ENCODE measurements at places on chromosomes 4 and X.

DNA sequence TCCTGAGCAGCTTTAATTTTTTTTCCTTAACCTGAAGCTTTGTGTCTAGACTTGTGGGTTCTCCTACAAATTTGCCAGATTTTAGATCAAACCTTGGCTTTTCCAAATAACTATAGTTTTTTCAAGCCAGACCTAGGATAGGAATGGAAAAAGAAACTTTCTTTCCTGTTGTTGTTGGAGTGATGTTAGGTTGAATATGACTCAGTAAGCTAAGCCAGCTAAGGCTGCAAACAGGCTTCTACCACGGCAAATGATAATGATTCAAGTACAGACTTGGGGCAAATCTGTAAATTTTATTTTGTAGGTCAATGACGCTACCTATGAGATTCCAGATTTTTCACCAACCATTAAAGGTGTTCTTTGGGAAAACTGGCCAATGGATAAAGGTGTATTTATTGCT is 45.6 kb downstream of the WDR19 start:
- no peak for DNase-seq

DNA sequence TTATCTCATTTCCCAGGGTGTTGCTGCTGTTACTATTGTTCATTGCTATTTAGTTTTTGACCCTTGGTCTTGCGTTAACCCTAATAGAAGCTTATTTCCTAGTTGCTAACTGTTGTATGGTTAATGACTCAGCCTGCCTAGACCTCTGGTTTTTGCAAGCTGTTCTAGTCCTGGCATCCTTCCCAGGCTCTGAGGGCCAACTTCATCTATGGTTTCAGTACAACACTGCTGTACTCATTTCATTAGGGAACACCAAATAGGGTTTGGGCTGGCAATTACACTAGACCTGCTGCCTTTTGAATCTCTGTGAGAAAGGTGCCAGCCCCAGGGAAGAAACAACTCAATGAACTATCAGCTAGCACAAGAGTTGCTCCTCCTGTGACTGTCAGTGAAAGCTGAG is 59.6 kb downstream of the DCX start:
- DNase-seq = no peak

- no peak for DNase-seq
Measured at GRCh38 chr4:48499551-48500066, 9.6 kb downstream of the ZAR1 start.

GRCh38 chr4:79466621-79467020 is 58.6 kb upstream of the GK2 start:
- DNase-seq = no peak

DNA sequence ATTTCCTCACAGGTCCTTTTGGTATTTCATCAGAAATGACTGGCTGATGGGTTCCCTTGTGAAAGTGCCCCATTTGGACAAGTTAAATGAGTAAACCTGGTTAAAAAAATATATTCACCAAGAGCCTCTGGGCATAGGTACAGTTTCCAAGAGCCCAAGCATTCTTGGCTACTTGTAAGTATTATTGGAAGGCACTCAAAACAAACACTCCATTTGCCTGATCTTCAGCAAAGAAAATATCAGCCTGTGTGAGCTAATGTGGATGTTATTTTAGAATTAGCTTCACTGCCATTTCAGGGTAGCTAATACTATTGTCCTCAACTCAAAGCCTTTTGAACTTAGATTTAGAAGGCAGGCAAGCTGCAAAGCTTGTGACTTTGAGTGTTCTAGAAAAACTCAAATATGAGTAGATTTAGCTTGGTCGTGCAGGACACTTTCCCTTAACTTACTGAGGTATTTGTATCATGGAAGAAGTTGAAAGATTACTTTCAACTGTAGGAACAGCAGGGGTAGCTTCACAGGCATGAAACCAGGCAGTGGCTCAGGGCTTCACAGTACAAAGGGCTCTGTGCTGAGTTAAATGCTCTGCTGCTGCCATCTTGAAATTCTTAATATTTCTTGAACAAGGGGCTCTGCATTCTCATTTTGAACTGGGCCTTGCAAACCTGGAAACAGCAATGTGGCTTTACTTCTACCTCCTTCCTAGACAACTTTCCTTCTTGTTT is 177.2 kb downstream of the AMELX start:
- DNase-seq = no peak

GRCh38 chr4:40185830-40186664 is 10.8 kb upstream of the RHOH start:
- no peak for DNase-seq

DNA sequence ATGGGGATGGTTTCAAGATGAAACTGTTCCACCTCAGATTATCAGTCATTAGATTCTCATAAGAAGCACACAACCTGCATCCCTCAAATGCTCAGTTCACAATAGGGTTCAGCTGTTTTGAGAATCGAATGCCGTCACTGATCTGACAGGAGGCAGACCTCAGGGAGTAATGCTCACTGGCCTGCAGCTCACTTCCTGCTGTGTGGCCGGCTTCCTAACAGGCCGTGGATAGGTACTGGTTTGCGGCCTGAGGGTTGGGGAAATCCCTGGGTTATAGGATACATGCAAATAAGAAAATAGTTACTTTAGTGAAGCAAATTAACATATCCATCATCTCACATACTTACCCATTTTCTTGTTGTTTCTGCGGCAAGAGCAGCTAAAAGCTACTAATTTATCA is 160.4 kb downstream of the MAD2L1 start:
- no peak for DNase-seq

DNA sequence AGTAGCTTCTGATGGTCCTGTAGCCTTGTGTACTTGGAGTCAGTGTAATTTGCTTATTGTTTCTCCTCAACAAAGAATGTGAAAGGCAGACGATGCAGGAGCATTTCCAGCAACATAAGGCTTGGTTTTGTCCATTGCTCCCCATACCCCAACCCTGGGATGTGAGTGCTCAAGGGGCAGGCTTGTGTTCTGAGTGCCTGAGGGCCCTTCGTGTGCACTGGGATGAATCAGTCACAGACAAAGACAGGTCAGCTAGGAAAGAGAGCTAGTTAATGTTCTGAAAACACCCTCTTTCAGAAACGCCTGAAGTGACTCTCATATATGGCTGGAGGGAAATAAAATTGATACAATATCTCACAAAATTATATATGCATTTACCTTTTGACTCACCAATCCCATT is 59.1 kb downstream of the PRPS1 start:
- DNase-seq = peak; percentile 30

- no peak for DNase-seq
Measured at GRCh38 chr4:38957893-38958292, 74.3 kb downstream of the TMEM156 start.

GRCh38 chr4:125397226-125397625 is 82.5 kb downstream of the FAT4 start:
- DNase-seq = no peak

DNA sequence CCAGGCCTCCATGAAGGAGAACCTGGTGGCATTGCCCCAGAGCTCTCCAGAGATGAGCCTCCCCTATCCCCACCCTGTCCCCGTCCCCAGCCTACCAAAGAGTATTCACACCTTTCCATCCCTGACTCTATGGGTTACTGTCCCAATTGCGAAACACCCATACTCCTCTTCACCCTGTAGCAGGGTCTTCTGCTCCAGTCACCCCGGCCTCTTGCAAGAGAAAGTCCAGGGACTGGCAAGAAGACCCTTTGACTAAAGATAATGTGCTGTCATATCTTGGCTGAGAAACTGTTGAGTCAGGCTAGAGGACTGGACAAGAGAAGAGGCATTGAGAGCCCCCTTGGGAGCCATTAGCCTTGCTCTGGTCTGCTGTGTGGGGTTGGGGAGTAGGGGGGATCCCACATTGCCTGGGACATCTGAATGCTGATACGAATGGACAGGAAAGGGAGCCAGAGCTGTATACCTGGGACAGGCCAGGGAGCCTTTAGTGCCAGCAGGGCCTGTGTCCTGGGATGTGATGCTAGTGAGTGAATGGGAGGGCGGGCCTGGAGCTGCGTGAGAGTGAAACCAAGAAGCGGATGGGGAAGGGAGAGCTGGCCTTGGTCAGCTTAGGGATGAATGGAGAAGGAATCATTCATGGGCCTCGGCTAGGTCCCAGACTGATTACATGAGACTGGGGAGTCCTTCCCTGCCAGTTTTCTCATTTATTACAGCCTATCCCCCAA is 27.1 kb downstream of the NALF2 start:
- DNase-seq = no peak

GRCh38 chr4:89753601-89754066 is 83.3 kb downstream of the SNCA start:
- no peak for DNase-seq

DNA sequence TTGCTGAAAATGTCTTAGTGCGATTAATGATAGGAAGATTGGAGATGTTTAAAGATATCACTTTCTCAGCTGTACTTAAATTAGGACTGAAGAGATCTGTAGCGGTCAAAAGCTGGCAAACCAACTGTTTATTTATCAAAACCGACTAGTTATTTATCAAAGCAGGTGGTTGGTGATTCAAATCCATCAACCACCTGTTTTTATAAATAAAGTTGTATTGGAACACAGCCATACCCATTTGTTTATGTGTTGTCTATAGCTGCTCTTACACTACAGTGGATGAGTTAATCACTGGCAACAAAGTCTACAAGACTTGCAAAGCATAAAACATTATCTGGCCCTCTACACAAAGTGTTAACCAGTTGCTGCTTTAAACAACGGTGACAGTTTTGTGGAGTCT is 76.8 kb downstream of the IL15 start:
- DNase-seq = no peak

GRCh38 chr4:153252122-153252521 is 47.9 kb downstream of the TRIM2 start:
- DNase-seq = no peak

- no peak for DNase-seq
Measured at GRCh38 chrX:148380650-148381561, 119.5 kb upstream of the AFF2 start.

- no peak for DNase-seq
Measured at GRCh38 chr4:118338981-118339765, 13.6 kb downstream of the PRSS12 start.

- no peak for DNase-seq
Measured at GRCh38 chrX:7170898-7171297, 22.9 kb upstream of the PUDP start.

DNA sequence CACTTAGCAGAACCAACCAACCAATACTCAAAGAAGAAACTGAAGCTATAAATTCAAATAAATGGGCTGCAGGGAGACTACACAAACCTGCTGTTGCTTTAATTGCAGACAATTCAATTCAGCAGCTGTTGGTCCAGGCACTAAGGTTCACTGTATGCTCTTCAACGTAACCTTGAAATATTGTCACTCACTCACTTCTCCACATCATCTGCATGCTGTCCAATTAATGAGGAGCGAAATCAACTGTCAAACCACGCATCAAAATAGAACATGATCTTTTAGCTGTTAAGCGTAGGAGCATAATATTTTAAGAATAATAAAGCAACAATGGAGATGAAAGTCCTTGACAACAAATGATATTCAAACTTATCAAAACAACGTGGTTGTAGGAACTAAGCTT is 17.0 kb downstream of the ENOX2 start:
- no peak for DNase-seq

DNA sequence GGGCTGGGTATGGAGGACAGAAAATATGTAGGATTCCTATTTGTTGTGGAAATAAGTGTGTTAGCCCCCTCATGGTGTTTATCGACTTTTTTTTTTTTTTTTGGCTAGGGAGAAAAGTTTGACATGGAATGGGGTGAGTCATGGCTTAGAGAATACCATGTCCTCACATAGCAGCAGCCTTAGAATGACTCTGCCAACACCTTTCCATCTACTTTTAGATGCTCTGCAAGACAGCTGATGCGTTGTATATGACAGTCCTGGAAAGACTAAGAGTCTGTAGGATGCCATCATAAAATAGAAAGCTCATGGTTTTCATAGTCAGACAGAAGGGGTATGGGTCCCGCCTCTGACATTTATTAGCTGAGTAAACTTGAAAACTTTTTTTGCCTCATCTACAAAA is 37.7 kb downstream of the MTTP start:
- no peak for DNase-seq

DNA sequence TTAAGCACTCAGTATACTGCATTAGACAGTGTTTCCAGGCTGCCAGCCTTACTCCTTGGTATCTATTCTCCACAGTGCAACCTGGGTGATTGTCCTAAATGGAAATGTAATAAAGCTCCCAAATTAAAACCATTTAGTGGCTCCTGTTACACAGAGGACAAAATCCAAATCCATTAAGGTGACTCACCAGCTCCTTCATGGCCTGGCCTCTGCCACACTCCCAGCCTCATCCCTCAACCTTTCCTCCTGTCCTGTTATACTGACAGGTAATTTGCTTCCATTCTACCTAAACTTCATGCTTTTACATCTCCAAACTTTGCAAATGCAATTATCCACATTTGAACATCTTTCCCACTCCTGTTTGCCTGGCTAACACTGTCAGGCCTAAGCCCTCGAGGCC is 140.3 kb downstream of the INPP4B start:
- no peak for DNase-seq

GRCh38 chrX:84216406-84216805 is 28.4 kb upstream of the RPS6KA6 start:
- no peak for DNase-seq

- DNase-seq = no peak
Measured at GRCh38 chr4:48331577-48332330, 9.6 kb upstream of the SLAIN2 start.

DNA sequence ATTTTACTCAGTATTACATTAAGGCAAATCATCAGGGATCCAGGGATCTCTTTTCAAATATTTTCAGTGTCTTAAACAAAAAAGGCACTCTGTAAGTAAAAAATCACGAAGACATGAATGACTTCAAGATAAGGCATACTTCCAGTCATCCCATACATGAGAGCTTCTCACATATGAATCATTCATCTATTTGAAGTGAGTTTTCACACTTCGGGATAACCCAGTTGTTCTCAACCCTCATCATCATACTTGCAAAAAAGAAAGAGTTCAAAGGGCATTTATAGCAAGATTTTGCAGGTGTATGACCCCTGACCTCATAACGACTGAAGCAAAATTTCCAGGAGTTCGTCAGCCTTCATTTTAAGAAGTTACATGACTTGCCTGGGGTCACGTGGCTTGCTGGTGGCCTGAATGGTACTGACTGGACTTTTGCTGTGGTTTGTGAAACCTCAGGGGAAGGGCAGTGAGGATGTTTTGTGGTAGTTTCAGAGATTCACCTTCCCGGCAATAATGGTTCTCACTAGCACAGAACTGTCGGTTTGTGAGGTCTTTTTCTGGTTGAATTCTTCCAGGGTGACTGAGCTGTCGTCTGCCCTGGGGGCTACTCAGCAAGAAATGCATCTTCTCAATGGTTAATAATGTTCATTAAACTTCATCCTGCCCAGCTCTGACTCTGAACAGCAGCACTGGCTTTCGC is 115.8 kb upstream of the SHISA3 start:
- DNase-seq = no peak

GRCh38 chrX:31190221-31190975 is 118.6 kb upstream of the FTHL17 start:
- no peak for DNase-seq

GRCh38 chr4:108834835-108835384 is 72.1 kb upstream of the ETNPPL start:
- DNase-seq = no peak

DNA sequence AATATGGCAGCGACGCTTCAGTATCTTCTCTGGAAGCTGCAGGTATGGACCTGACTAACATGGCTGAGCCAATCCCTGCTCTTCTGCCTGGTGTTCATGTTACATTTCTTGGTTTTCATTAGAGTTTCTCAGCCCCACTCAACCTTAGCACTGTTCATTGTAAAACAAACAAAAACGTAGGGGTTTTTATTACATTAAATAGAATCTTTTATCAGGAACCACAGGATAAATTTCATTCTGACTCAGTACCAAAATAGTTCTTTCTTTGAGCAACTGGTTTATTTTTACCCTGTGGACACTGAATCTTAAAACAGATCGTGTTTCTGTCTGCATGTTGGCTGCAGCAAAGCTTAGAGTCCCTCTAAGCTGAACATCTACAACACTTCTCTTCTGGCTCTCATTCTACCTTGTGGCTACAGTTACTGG is 27.1 kb downstream of the FHIP1A start:
- DNase-seq = no peak

All from suprapubic skin (tissue), 4 donors.